AG08395 (cell line): ENCODE measurements at places on chromosomes 2 and 18.

GRCh38 chr2:191401287-191401686, 156.1 kb downstream of the MYO1B start:
- DNase-seq, result peak; percentile 83

- no peak for DNase-seq
Observed at GRCh38 chr2:133599811-133600210, 31.5 kb upstream of the NCKAP5 start.

- DNase-seq, result peak; percentile 83
Observed at GRCh38 chr2:12759248-12759647, 42.5 kb downstream of the TRIB2 start.

- no peak for DNase-seq
Observed at GRCh38 chr2:177169810-177170514, 42.6 kb upstream of the HNRNPA3 start.

DNA sequence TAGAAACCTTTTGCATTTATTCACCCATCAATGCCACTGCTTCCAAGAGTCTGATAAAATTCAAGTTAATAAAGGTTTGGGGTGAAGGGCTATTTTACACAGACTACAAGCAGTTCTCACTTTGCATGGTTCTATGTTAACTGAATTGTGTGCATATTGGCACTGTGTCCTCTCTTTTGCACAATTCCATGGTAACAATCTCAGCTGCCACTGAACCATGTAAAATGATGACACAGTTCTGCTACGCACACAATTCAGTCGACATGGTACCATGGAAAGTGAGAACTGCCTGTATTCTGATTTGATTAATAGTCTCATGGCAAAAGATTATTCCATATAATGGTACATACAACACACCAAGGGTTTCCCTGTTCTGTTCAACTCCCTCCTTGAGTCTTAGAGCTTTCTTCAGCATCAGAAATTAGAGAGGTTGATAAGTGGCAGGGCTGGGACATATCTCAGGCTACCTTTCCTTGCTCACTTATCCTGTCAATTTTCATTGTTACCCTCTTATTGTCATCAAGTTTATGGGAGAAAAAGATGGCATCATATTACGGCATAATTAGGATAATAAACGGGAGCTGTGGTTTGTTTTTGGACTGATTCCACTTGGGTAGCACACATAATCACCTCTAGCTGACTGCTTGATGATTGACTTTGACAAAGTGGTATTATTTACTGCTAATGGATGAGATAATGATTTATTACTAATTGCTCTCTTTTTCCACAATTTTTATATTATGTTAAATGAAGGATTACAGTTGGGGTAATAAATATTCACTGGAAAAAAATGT, 139.3 kb upstream of the CREB1 start:
- DNase-seq, result no peak

- peak; percentile 44 for DNase-seq
Observed at GRCh38 chr2:112690853-112691401, 29.9 kb upstream of the NT5DC4 start.

GRCh38 chr2:192203876-192204275, 9.1 kb upstream of the TMEFF2 start:
- DNase-seq, result no peak

DNA sequence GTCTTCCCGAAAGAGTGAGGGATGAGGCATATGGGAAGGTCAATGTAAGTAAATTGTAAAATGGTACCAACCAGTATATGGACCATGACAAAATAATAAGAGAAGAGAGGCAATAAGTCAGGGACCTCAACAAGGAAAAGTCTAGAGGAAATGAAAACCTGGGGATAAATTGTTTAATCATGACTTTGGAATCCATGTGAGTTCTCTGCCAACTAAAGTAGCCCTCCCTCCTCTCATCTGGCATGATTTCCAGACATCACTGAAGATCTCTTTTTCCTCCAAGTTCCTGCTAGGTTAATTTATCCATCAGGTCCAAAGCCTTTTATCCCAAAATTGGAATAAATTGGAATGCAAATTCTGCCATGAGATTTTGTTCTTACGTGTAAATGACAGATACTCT, 417.9 kb downstream of the NRXN1 start:
- no peak for DNase-seq

GRCh38 chr2:160650196-160651118, 156.8 kb upstream of the RBMS1 start:
- DNase-seq, result no peak

DNA sequence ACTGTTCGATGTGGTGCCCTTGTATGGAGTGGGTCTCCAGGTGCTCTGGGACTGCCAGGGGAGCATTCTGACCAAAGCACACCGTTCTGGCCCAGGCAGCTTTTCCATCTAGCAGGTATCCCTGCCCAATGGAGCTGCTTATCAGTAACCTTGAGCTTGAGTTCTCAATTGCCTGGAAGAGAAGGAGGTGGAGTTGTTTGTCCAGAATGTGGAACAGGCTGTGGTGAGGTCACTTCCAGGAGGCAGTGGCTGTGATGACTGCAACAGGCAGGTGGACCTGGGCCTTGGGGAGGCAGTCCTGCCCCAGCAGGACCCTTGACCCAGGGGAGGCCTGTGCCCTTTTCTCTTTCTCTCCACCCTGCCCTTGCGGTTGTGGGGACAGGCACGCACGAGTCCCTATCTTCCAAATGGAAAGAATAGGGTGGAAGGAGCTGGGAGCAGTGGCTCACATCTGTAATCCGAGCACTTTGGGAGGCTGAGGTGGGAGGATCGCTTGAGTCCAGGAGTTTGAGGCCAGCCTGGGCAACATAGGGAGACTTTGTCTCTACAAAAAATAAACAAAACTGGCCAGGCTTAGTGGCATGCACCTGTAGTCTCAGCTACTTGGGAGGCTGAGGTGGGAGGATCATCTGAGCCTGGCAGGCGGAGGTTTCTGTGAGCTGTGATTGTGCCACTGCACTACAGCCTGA, 66.2 kb upstream of the MCFD2 start:
- DNase-seq, result no peak

GRCh38 chr2:135256531-135257260, 204.6 kb downstream of the RAB3GAP1 start:
- no peak for DNase-seq

DNA sequence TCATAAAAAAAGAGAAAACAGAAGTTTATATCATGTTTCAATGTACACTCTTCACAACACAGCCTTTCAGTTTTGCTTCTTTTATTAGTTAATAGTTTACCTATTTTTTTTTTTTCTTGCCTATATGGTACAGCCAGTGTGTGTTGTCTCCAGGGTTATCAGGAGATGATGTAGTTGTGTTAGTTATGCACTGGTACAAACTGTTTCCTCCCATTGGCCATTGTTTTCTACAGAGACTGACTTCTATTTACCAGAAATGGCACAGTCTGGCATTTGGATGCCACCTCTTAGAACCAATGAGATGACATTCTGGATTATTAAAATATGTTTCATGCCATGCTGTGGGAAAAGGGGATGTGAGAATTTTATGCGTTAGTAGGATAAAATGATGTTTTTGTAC, 339.4 kb downstream of the PLCL1 start:
- no peak for DNase-seq

DNA sequence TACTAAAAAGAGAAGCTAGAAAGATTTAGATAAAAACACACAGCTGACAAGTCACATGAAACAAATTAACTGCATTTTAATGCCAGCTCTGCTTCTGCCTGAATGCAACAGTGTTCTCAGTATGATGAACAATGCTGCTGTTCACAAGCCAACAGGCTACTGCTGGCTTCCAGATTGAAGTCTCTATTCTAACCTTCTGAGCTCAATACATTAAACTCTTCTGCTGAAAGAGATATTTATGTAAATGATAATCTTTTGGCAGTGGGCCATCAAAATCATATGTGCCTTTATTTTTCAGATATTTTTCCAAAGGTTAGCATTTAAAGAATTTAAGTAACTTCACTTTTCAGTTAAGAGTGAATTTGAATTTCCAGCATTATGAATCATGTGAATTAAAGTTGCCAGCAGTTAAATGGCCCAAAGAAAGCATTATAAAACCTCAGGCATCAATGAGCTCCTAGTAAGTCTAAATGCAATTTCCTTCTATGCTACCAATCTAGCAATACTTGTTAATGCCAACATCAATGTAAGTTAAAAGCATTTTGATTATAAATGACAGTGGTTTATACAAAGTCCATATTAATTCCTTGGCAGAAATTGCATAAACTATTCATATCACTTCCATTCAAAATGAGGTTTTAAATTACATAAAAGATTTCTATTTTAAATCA, 72.4 kb downstream of the ID2 start:
- DNase-seq, result peak; percentile 40

DNA sequence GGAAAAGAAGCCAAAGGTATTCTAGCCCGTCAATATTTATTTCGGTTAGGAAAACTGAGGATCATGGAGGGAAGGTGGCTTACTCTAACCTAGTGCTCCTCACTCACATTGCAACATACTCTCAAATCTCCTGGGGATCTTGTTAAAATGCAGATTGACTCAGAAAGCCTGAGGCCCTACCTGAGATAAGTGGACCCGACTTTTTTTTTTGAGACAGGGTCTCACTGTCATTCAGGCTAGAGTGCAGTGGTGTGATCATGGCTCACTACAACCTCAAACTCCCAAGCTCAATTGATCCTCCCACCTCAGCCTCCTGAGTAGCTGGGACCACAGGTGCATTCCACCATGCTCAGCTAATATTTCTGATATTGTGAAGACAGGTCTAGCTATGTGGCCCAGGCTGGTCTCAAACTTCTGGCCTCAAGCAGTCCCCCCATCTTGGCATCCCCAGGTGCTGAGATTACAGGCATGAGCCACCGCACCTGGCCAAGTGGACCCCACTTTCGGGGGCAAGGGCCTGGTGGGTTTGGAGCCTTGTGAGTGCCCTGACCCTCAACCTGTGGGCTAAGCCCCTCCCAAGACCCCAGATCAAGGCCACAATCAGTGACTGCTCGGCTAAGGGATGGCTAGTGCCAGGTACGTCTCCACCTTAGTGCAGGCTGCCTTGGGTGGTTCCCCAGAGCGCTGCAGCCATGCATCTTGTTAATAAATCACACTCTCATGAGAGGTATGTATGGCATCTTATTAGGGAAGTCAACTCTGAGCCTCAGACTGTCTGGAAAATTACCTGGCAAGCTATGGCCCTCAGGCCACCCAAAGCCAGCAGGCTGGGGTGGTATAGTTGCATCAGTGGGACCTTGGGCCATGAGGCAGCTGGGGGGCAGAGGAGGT, 1.1 kb upstream of the NEURL3 start:
- DNase-seq, result no peak

GRCh38 chr2:45938649-45939511, 287.4 kb downstream of the PRKCE start:
- peak; percentile 90 for DNase-seq

GRCh38 chr2:70367722-70368323, 66.0 kb upstream of the FAM136A start:
- DNase-seq, result peak; percentile 31

DNA sequence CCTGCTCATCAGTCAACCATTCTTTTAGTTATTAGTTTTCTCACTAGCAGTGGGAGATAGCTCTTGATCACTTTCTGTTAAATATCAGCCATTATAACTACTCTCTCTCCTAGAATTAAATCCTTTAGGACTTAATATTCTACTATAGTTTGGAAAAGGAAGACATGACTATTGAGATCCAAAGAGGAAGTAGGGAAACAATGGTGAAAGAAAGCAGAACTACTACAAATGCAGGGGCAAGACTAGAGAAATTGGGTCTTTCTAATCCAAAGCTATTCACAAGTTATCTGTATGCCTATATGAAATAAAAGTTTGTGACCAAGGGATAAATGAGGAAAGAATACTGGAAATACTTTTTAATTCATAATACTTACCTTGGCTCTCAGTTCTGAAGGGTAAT, 65.1 kb downstream of the SRBD1 start:
- no peak for DNase-seq

GRCh38 chr2:64639691-64640090, 14.0 kb downstream of the SERTAD2 start:
- DNase-seq, result no peak

DNA sequence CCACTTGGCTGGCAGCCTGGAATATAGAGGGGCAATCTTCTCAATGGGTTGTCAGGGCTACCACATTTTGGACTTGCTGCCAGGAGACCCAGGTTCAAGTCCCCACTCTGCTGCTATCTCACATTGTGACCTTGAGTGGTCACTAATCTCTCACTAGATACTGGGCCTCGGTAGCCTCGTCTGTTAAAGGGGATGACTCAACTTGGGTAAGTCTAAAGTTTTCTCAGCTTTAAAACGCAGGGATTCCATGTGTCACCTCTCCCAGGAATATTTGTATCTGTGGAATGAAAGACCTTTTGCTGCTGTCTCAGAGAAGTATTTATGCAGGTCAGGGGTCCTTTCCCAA, 86.3 kb downstream of the SEMA4F start:
- no peak for DNase-seq

DNA sequence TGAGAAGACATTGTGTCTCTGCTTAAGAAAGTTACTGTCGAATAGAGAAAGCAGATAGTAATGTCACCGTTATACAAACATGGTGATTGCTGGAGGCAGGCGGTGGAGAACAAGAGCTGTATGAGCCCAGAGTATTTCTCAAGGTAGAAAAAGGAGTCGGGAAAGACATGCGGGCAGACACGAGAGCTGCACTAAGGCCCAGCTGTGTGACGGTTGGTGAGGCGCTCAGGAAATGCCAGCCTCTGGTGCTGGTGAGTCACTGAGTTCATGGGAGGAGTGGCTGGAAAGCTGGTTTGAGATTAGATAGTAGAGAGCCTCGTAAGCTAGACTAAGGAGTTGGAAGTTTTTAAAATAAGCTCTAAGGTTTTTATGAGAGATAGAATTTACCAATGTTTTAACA, 390.9 kb upstream of the TRIB2 start:
- no peak for DNase-seq

DNA sequence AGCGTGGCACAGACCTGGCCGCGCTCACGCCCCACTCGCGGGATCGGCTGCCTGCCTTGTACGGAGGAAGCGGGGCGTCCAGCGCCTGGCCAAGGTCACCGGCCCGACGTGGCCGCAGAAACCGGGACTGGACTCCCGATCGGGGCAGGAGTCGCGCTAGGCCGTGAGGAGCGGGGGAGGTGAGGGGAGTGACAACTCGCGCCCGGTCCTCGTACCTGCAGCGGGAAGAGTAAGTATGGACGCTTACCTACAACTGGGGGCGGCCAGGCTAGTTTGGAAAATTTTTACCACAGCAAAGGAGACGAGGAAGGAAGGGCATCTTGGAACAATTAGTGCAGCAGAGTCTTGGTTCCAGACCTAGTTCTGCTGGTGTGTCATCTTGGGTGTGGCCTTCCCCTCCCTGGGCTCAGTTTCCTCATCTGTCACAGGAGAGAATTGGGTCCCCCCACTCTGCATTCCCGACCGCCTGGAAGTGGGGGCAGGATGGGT, 693 bp downstream of the UBE2F start:
- peak; percentile 18 for DNase-seq

- DNase-seq, result no peak
Observed at GRCh38 chr2:228239207-228239906, 57.9 kb upstream of the SPHKAP start.

DNA sequence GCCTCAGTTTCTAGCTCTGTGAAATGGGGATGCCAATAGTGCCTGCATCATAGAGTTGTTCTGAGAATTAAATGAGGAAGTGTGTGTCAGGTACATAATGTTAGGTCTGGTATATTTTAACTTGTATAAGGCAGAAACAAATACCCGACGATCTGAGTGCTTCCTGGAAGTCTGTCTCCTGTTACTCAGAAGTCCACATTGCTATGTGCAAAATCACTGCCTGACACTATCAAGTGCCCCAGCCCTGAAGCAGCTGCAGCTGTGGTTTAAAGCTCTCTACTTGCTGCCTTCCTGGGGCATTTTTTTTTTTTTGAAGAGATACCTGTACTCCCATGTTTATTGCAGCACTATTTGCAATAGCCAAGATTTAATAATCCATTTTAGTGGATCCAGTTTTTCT, 125.3 kb downstream of the SLC4A3 start:
- no peak for DNase-seq

GRCh38 chr18:59143441-59143840, 3.8 kb downstream of the SEC11C start:
- peak; percentile 22 for DNase-seq

GRCh38 chr2:46179037-46179621, 118.1 kb upstream of the EPAS1 start:
- peak; percentile 86 for DNase-seq
